ENCODE measurements at places on chromosomes 16 and 17.

DNA sequence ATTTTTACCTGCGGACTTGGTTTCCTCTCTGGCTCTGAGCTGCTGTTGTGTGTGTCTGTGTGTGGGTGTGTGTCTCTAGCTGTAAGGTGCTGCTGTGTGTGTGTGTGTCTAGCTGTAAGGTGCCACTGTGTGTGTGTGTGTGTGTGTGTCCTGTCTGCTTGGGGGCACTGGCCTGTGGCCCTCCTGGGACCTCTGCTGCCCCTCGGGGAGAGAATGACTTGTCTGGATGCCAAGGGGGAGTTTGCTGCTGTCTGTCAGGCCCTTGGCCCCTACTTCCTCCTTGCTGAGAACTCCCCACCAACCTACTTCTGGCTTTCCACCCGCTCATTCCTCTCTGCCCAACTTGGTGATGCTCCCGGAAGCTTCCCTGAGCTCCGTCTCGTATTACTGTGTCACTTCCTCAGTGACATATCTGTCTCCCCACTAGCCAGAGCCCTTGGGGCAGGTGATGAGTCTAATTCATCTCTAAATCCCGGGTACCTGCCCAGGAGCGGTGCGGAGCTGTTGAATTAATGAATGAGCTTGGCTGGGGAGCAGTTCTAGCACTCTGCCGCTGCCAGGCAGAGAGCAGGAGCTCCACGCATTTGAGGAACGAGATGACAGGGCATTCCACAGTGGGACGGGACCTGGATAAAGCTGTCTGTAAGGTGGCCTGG lies 3.5 kb upstream of the LASP1NB start:
- DNase-seq, result no peak

- DNase-seq, result no peak
Observed at GRCh38 chr17:77388384-77389306, 247.9 kb downstream of the SEC14L1 start.

DNA sequence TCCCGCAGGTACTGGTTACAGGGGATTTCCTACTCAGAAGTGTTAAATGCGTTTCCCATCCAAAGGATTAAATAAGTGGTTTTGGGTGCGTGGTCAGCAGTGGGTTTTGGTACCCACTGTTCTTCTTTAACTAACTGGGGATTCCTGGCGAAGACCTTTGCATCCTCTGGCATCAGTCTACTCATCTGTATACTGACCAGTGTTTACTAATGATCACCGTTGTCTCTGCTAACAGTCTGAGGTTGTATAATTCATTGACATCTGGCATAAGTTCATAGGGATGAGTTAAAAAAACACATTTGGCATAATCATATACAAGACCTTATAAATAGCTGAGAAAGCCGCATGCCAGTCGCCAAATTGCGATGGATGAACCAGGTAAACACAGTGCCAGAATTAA lies 339.1 kb downstream of the PMP22 start:
- no peak for DNase-seq

DNA sequence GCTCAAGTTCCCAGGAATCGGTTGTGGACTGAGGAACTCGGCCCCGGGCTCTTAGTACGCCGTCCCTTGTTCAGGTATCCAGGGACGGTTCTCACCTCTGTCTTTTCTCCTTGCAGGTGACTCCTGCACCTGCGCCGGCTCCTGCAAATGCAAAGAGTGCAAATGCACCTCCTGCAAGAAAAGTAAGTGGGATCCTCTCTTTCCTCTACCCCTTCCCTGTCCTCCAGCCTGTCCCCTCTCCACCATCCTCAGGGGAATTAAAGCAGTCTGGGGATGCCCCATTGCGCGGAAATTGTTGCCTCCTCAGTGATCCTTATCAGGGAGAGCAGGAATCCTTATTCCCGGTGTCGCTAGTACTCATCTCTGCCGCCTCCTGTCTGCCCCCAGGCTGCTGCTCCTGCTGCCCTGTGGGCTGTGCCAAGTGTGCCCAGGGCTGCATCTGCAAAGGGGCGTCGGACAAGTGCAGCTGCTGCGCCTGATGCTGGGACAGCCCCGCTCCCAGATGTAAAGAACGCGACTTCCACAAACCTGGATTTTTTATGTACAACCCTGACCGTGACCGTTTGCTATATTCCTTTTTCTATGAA lies 585 bp downstream of the MT2A start:
- no peak for DNase-seq

DNA sequence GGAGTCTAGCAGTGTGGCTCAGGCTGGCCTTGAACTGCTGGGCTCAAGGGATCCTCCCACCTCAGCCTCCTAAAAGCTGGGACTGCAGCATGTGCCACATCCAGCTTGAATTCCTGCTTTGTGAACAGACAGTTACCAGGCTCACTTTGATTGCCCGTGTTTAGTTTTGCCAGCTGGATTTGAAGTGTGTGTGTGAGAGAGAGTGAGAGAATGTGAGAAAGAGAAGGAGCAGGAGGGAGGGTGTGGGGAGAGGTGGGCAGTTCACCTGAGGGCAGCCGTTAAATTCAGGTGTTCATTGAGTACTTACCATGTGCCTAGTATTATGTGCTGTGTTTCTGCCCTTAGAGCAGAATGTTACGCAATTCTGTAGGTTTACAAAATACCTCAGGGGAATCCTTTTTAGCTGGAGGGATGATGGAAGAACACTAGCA lies 4.7 kb downstream of the DUSP14 start:
- DNase-seq, result no peak

DNA sequence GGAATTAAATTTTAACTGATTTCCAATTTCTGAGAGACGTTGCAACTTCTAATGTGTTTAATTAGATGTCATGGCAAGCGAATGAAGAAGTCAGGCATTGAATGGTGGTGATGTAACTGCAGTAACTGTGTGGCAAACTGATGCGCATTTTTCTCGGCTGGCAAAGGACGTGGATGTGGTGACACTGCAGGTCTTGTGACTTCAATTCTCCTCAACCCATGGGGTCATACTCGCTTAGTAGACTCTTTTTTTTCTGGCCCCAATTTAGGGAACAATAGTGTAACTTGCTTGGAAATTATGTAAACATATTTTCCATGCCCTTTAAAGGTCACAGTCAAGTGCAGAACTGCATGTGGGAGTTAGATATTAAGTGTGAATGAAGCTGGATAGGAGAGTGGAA lies 1.9 kb upstream of the FAM20A start:
- no peak for DNase-seq

GRCh38 chr17:2025622-2026309 lies 632 bp upstream of the RTN4RL1 start:
- DNase-seq, result peak; percentile 76

GRCh38 chr16:30654856-30655255 lies 3.4 kb upstream of the FBRS start:
- DNase-seq, result no peak

DNA sequence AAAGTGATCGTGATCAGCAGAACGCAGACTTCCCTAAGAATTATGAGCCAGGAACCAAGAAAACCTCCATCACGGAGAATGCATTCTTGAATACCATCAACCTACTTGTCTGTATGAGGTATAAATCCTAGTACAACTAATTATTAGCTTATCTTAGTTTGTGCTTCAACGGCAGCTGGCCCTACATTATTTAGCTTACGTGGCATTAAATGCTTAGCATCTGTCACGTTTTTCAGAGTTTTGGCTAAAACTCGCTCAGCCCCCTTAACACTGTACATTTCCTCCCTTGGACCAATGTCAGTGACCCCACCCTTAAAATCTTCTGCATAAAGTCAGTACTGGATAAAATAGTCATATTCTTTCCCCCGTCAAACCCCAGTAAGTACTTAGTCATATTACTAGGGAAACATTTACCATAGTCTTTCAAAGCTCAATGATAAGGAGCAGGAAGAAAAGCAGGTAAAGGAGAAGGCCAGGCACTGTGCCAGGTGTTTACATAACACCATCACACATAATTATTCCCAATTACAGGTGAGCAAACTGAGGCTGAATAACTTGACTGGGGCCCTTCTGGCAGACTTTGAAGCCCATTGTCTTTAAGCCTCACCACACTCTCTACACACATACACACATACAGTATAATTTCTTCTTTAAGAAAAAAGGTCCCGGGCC lies 16.6 kb upstream of the TXNDC11 start:
- DNase-seq, result no peak

- no peak for DNase-seq
Observed at GRCh38 chr16:56700195-56700594, 17.9 kb downstream of the MT1X start.

DNA sequence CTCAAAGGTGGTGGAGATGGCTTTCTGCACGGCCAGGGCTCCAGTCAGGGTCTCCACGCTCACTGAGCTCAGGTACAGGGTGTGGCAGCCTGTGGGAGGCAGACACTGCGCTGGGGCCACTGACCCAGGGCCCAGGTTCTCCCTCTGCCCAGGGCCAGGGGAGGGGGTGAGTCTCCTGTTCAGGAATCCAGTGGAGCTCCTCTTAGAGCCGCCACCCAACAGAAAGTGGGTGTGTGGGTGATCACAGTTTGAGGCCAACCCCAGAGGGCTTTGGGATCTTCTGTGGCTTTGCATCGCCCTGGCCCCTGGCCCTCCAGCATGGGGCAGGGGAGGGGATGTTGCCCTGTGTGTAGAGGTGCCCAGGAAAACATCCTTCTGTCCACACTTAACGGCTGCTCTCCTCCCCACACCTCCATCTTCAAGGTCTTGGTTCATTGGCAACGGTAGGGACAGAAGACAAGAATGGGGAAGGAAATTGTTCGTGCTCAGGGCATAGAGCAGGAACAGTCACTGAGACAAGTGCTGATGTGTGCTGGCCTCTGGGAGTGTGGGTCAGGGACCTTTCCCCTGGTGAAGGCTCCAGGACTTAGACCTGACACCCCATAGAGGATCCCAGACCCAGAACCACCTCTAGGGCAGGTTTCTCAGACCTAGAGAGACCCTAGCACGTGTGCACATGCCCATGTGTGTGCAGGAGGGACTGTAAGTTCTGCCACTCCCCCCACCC lies 21.5 kb downstream of the TNS4 start:
- DNase-seq, result no peak

GRCh38 chr17:48825446-48826381 lies 5.1 kb upstream of the CALCOCO2 start:
- no peak for DNase-seq

- DNase-seq, result no peak
Observed at GRCh38 chr17:8949061-8949661, 16.3 kb downstream of the PIK3R5 start.

DNA sequence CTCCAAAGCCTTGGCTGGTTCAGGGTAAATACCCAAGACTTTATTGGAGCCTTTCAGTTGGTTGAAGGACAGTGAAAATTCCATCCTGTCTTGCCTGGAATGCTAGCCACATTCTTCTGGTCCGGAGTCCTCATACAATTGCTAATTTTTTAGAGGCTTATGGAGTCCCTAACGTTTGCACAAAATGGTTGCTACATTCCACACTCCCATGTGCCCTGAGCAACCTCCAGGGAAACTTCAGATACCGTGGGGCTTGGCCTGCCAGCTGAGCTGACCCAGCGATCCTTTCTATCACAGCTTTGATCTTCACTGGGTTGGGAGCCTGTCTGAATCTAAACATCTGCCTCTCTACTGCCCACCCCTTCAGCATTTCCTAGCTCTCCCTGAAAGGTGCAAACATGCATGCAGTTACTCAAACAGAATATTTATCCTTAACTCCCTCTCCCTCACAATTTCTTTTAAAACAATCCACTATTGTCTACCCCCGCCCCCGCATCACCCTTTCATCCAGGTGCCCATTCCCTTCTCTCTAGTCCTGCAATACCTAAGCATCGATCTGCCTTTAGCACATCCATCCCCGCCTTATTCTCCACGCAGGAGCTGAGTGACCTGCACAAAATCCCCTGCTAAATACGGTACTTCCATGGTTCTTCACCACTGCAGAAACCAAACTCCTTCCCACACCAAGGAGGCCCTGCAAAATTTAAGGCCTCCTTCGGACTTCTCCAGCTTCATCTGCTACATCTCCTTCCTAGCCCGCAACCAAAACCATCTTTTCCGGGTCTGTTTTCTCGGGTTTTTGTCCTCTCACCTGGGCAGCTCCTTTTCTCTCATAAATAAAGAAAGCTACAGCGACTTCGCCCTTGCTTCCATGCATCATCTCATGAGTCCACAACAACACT lies 810 bp upstream of the GAN start:
- DNase-seq, result no peak

GRCh38 chr17:3719265-3719664 lies 4.4 kb upstream of the HASPIN start:
- no peak for DNase-seq

GRCh38 chr16:65600629-65601028 lies 478.8 kb upstream of the CDH11 start:
- DNase-seq, result no peak

- DNase-seq, result no peak
Observed at GRCh38 chr17:21295036-21295952, 10.8 kb downstream of the MAP2K3 start.

- no peak for DNase-seq
Observed at GRCh38 chr16:20242568-20243255, 84.6 kb downstream of the GP2 start.

DNA sequence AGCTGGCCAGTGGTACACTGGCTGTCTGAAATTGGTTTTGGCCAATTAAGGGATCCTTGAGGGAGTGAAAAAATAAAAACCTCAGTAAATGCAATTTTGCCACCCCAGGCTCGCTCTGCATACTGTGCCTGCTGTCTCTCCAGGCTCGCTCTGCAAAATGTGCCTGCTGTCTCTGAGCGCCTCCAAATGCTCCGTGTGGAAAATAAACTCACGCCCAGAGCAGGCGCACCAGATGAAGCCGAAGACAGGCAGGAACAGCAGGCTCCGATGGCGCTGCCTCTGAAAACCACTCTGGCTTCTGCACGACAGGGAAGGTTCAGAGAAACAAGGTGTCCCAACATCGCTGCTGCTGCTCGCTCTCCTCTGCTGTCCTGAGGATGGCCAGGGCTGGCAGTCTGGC lies 29.1 kb downstream of the SNN start:
- peak; percentile 87 for DNase-seq

GRCh38 chr16:88597856-88598491 lies 27.8 kb downstream of the ZC3H18 start:
- DNase-seq, result no peak

DNA sequence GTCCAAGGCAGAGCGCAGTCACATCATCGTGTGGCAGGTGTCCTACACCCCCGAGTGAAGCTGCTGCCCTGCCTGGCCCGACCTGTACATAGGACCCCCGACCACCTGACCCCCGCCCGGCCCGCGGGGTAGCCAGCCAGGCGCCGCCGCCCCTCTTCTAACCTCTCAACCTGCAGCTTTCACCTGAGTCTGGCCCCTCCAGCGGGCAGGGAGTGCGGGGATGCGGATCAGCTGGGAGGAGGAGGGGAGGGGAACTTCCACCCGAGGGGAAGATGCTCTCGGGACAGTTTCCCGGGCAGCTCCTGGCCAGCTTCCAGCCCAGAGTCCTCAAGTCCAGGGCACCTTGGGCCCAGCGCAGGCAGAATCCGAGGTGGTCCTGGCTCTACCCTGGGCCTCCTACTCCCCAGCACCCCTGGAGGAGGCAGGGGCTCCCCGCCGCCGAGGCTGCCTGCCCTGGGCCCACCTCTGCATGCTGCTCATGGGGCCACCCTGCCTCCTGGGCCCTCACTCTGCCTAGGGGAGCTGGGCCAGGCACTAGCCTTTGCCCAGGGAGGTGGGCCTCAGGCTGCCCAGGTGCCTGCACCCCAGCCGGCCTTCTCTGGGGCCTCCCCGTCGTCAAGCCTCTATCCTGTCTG lies 2.5 kb downstream of the NME3 start:
- no peak for DNase-seq
